ENCODE measurements at places on chromosomes 3 and 15.

GRCh38 chr3:89315750-89316470 lies 208.5 kb downstream of the EPHA3 start:
- no peak for DNase-seq

DNA sequence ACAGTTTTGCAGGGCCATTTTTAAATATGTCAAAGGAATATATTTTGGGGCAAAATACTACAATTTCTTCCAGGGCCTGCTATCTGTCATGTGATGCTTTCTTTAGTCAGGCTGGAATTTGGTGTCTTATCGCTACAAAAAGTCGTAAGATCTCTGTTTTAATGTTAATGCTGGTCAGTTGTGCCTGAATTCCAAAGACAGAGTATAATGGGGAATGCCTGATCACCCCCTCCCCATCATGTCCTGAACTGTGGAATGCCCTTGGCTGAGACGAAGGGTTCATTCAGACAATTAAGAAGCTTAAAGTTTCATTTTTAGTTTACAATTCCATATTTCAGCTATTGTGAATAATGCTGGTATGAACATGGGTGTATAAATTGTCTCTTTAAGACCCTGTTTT lies 203.0 kb downstream of the TBC1D5 start:
- no peak for DNase-seq

GRCh38 chr3:9135930-9136525 lies 113.4 kb downstream of the SRGAP3 start:
- no peak for DNase-seq

- DNase-seq, result no peak
Measured at GRCh38 chr3:15541371-15541770, 19.9 kb upstream of the COLQ start.

DNA sequence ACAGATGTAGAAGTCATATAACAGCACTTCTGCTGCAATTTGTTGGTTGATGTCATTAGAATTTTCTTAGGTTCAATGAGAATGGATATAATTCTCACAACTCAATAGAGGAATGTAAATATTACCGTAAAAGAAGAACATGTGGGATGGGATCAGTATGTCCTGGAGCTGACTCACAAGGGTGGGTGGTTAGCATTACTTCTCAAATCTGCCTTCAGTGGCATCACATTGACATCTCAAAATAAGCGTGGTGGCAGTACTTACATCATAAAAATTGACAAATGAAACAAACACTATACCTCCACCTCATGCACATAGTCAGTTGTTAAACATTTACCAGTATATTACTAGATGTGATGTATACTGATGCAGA lies 1068.0 kb upstream of the CADM2 start:
- DNase-seq, result no peak

DNA sequence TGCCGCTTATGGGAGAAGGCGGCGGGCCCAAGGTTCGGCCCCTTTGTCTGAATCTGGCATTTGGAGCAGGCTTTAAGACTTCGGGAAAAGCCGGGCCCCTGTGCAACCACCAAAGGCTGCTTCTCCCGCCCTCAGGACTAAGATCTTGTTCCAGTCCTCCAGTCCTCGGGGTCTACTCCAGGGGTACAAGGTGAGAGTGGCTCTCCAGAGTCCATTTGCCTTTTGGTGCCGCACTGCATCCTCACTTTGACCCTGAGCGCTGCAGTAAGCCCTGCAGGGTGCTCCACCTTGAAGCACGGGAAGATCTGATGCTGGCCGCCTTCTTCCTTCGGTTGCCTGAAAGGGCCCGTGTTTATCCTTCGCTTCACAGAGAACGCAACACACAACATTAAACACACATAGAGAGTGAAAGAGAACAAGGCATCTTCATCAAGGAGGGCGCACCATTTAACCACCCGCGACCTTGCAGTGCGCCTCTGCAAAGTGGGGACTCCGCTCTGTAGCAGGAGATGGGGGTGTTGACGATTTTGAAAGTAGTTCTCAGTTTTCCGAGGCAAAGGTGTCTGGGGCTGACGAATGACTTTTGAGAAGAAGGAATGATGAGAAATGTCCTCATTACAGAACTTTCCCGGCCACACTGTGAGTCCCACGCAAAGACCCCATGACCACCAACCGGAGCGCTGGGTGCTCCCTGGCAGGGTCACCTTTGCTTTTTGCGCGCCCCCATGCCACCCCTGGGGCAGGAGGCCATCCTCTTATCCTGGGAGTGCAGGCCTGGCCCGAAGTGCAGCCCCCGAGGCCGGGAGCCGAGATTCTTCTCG lies 1.0 kb downstream of the PIGZ start:
- no peak for DNase-seq

Measured in HL-60 (cell line).